ENCODE measurements at places on chromosomes 2 and 18.

GRCh38 chr2:68790600-68790999 lies 56.0 kb downstream of the ARHGAP25 start:
- no peak for DNase-seq

DNA sequence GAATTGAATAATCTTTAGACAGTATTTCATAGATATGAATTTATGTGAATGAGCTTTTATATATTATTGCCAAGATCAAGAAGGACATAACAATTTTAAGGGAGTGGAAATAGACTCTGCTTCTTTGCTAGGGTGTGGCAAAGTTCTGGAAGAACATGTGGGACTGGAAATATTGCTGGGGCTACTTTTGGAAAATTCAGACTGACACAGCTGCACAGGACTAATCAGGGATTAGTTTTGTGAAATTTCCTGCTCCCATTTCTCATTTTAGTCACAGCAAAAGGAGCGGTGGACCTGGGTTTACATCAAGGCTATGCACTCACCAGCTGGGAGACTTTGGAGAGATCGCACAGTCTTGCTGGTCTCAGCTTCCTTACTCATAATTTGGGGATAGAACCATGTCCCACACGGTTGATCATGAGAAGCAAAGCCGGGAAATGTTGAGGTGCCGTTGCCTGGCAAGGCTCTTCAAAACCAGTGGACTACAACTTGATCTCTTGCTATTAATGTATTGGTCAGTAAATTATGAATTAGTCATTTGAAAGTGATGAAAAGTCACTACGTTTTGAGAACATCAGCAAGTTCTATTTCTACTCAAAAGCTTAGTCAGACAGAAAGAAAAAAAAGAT lies 42.4 kb downstream of the IL1RL2 start:
- DNase-seq: peak; percentile 61

GRCh38 chr2:39379643-39380524 lies 57.2 kb downstream of the MAP4K3 start:
- peak; percentile 25 for DNase-seq

DNA sequence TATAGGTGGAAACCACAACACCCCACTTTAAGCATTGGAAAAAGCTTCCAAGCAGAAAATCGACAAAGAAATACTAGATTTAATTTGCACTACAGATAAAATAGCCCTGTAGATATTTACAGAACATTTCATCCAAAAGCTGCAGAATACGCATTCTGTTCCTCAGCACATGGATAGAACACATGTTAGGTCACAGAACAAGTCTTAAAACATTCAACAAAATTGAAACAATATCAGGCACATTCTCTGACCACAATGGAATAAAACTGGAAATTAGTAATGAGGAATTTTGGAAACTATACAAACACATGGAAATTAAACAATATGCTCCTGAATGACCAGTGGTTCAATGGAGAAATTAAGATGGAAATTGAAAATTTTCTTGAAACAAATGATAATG lies 27.8 kb upstream of the XDH start:
- DNase-seq: no peak

DNA sequence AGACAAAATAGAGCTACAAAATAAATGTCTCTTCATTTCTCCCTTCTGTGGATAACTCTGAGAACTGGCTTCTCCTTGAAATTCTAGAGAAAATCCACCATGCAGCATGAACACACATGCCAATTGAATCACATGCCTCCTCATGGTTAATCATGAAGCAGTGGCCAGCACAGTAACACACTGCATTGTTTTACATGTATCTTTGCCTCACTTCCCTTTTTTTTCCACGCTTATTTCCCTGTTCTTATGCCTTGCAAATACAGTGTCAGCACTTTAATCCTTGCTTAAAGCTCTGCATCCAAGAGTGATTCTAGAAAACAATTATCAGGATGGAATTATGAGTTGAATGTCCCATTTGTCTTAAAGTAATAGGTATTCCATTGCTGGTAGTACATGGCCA lies 50.3 kb upstream of the ZBTB7C start:
- DNase-seq: no peak

- no peak for DNase-seq
Measured at GRCh38 chr18:10524507-10525370, 1.1 kb upstream of the NAPG start.

DNA sequence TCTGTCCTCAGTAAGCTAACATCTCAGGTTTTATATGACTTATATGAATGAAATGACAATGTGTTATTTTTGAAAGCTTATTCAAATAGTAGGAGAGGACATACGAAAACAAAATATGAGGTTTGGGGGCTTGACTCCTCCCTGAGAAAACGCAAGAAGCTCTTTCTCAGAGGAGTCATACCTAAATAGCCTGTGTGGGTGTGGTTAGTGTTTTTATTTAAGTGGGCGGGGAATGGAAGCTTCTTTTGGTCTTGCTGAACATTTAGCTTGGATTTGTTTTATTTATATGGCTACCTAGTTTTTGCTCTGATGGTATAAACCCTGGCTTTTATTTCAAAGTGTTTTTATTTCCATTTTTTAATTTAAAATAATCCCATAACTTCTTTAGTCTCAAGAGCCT lies 72.1 kb upstream of the DSG1 start:
- DNase-seq: no peak

GRCh38 chr18:67300498-67300897 lies 216.0 kb downstream of the DSEL start:
- DNase-seq: no peak

DNA sequence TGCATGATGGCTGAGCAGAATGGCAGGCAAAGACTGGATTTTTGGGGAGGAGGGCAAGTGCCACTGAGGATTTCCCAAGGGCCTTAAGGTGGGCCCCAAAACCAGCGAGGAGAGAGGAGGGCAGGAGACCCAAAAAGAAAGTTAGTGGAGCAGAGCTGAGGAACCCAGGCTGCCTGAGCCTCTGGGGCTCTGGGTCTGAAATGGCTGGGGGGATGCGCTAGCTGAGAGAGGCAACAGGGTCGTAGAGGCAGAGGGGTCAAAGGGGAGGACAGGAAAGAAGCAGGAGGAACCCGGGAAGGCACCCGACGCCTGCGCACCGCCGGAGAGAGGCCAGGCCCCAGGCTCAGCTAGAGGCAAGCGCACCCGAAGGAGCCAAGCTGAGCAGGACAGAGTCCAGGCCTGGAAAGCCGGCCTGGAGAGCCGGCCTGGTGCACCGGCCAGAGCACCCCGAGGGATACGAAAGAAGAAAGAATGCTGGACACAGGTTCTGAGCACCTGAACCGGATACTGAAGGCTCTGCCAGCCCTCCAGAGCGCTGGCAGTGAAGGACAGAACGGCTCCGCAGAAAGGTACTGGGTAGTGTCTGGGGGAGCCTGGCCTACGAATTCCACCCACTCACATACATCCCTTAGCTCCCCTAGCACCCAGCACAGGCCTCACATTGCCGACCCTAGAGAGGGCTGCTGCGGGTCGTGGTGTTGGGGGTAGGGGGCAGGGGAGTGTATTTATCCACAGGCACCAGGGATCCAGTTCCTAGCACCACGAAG lies 39.5 kb upstream of the ATP6V1B1 start:
- DNase-seq: no peak

DNA sequence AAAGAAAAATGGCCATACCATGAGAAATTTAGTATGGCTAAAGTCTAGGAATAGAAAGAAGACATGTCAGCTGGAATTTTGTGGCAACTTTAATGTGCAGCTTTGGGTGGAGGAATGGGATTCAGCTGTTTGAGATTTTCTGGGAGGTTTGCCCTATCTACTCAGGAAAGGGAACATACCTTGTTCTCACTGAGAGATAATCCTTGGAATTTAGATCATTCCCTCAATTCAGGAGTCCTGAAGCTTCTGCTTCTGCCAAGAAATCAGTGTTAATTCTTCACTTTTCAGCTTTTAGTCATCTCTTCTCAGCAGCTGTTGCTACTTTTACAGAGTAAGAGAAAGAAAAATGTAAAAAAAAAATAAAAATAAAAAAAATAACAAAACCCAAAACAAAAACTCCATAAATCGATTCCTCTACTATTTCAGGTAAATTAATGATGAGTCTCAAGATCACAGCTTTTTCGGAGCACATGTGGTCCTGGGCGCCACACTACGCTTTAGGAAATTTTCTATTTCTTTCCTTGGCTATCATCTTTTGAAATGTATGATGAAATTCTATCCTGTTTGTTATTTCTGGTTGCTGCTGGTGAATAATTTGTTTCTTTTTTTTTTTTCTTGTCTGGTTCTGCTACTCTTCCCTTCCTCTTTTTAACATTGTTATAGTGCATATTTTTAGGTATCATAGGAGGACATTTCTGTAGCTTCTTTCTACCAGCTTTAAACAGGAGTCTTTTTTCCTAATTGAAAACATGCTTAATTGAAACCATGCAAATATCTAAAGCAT lies 18.9 kb upstream of the BAZ2B start:
- DNase-seq: no peak

GRCh38 chr2:150095361-150096095 lies 391.9 kb downstream of the RND3 start:
- no peak for DNase-seq

GRCh38 chr2:3292416-3292815 lies 85.2 kb downstream of the EIPR1 start:
- DNase-seq: no peak

GRCh38 chr2:196566961-196567666 lies 72.4 kb upstream of the CCDC150 start:
- DNase-seq: no peak

- DNase-seq: no peak
Measured at GRCh38 chr2:42195559-42195958, 26.4 kb downstream of the EML4 start.

- no peak for DNase-seq
Measured at GRCh38 chr2:12847694-12848575, 131.2 kb downstream of the TRIB2 start.

DNA sequence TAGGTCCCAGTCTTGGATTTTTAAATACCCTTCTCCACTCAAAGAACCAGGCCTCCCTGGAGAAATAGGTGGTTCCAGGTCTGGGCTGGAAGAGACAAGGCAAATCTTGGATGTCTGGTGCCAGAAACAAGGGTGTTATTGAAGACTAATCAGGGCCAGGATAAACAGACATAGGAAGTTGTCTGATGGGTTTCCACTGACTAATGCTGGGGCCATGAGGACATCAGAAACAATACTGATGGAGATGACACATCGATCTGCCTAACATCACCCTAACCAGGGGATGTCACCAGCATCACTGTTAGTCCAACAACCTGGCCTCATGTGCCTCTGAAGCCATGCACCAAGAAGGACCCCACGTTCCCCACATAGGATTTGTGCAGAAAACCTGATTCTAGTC lies 42.5 kb upstream of the GLI2 start:
- no peak for DNase-seq

- peak; percentile 4 for DNase-seq
Measured at GRCh38 chr2:66305718-66306117, 129.2 kb upstream of the MEIS1 start.

- no peak for DNase-seq
Measured at GRCh38 chr2:6771634-6772611, 93.8 kb downstream of the CMPK2 start.

- DNase-seq: no peak
Measured at GRCh38 chr2:173090973-173091660, 15.5 kb downstream of the MAP3K20 start.

- peak; percentile 51 for DNase-seq
Measured at GRCh38 chr2:17226941-17227490, 291.2 kb downstream of the RAD51AP2 start.

DNA sequence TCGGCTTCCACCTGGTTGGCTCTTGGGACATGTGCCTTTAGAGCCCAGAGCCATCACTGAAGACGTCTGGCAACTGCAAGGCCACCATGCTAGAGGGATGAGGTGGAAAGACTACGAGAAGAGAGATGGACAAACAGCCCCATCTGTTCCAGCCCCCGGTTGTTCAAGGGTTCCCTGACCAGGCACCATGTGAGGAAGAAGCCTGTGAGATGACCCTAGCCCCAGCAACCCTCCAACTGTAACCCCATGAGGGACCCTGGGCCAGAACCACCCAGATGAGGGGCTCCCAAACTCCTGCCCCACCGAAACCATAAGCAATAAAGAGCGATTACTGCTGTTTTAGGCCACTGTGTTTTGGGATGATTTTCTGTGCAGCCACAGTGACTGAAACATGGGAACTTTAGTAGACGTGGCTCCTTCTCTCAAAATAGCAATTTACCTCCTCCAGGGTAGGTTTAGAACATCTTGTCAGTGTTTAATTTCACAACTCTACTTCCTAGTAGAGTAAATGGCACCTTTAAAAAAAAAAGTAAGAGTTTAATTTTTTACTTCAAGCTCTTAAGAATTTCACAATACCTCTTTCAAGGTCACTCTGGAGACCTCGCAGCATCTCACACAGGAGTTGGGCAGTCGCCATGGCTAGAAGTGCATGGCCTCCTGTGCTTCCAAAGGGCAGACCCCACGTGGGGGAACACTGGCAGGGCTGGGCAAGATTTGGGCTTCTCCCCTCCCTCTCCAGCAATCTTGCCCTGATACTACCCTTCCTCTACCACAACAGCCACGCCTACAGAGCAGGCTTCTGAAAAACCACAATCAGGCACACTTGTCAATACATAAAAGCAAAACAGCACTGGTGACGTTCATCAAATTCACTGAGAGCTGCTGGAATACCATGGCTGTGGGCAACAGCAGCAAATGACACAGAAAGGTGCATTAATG lies 48.8 kb downstream of the TMEM163 start:
- no peak for DNase-seq

DNA sequence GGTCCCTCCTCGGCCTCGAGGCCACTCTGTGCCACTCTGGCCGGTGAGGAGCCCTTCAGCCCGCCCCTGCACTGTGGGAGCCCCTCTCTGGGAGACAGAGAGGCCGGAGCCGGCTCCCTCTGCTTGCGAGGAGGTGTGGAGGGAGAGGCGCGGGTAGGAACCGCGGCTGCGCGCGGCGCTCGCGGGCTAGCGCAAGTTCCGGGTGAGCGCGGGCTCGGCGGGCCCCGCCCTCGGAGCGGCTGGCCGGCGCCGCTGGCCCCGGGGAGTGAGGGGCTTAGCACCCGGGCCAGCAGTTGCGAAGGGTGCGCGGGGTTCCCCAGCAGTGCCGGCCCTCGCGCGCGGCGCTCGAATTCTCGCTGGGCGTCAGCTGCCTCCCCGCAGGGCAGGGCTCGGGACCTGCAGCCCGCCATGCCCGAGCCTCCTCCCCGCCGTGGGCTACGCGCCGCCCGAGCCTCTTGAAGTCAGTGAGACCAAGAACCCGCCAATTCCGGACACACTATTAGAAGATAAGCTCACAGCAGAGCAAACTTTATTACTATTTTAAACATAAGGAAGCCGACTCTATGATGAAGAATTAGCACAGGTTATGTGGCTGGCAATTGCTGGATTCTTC lies 825.8 kb upstream of the FANCL start:
- DNase-seq: no peak

GRCh38 chr2:64251497-64252250 lies 107.5 kb upstream of the PELI1 start:
- no peak for DNase-seq

- DNase-seq: no peak
Measured at GRCh38 chr2:142425551-142425950, 294.7 kb upstream of the LRP1B start.

- DNase-seq: no peak
Measured at GRCh38 chr2:231347638-231348037, 47.9 kb upstream of the B3GNT7 start.

- no peak for DNase-seq
Measured at GRCh38 chr2:17030047-17030446, 364.4 kb upstream of the CYRIA start.
